GM20000 (cell line): ENCODE measurements at places on chromosomes 12 and 14.

DNA sequence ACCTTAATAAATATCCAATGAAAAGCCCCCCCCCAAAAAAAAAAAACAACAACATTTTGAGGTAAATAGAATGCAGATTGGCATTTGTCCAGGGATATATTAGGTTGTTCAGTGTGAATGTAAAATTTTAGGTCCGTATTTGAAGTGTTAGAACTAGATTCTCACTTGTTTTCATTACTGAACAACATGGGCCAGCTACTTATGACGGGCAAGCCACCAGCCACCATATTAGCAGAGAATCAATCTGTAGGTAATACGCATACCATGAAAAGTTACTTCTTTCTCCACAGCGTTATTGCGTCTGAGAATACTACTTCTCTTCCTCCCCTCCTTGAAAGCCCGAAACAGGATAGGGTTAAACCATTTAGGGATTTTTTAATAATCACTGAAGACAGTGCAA lies 5.4 kb downstream of the FLRT2 start:
- DNase-seq: no peak

DNA sequence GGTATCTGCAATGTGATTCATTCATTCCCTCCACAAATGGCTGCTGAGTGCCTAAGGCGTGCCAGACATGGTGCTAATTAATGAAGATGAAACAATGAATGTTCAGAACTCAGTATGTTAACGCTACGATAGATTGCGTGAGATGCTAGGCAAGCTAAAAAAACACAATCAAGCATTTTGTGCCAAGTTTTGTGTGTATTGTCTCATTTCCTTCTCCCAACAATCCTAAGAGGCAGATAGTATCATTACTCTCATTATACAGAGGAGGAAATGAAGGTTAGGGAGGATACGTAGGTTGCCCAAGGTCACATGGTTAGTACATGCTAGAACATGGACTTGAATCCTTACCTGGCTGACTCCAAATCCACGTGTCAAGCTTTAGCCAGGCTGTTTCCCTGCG lies 264.4 kb downstream of the EFCAB11 start:
- no peak for DNase-seq

GRCh38 chr14:99875836-99876235 lies 82.6 kb downstream of the EML1 start:
- no peak for DNase-seq

DNA sequence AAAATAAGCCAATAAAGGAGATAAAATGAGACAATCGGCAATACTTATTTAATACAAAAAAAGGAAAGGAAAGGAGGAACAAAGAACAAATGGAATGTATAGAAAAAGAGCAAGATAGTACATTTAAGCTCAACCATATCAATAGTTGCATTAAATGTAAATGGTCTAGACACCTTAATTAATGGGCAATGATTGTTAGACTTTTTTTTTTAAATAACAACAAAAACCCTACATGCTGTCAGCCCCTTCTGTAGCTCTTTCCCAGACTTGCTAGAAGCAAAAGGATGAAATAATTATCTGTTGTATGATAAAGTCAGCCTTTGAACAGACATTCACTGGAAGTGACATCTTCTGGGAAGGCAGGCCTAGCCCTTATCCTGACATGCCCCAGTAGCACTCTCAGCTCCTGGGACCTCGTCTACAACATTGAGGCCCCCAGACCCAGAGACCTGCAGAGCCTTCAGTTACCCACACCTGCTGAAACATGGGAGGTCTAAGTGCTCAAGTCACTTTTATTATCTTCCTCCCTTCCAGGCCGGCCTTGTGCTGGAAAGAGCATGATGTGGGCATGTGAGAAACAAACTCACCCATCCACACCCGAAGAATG lies 13.4 kb downstream of the SIVA1 start:
- DNase-seq: no peak

- DNase-seq: no peak
Measured at GRCh38 chr14:70811578-70811977, 2.3 kb upstream of the MAP3K9 start.

DNA sequence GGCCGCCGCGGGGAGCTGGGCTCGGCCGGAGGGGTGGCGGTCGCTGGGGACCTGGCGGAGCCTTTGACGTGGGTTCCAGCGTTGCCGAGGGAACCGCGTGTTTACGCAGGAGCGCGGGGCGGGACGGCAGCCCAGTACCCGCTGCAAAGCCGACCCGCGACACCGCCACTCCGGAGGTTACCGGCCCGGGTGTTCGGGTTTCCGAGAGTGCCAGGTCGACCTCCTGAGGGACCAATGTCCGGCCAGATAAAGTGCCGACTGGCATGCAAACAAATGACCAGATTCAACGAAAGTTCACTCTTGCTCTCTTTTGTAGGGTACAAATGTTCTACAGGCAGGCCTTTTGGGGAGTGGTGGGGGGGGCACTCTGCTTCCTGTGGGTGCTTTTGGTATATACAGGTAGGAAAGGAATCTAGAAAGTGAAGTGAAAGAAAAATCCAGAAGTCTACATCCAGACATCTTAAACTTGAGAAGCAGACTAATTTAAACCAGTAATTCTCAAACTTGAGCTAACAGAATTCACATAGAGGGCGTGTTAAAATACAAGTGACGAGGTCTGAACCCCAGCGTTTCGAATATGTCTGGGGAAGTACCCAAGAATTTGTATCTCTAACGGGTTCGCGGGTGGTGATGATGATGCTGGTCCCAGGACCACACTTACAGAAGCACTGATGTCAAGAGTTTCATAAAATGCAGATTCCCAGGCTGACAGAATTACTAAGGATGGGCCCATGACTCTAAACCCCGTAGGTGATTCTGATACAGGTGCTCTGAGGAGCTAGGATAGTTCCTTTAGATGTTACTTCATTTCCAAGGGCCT lies at the start of gene GPR135:
TSS of gene GPR135 (minus strand) at position 65 of the 820 bp plus-strand sequence. CDS start 154 bp downstream, outside the sequence.
- no peak for DNase-seq

GRCh38 chr12:101670007-101670671 lies 27.3 kb upstream of the CHPT1 start:
- DNase-seq: peak; percentile 29

- DNase-seq: no peak
Measured at GRCh38 chr14:105322791-105323556, 8.4 kb downstream of the PACS2 start.
